ENCODE measurements at places on chromosomes 2 and 18.

DNA sequence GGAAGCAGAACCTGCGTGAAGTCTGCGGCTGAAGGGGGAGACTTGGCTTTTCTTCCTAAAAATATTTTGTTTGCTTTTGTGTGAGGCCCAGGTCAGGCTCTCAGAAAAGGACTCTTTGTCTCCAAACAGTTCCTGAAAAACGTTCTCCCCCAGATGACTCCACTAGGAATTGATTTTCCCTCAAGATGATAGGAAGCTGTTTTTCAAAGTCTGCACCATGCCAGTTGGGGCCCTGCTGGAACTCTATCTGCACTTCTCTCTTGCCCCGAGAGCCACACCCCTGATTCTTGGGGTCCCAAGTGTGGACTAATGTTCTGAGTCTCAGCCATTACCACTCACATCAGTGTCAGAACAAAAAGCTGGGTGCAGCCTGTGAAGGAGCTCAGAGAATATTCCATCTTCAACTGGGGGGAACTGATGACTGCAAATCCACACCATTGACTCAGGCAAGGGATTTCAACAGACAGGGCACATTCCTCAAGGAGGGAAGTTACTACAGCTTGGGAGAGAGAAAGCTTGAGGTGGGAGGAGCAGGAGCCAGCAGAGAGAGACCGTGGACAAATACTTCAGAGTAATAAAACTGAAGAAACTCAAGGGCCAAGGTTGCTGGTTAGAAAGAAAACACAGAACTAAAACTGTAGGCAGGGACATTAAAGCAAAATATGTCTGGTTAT is 768.3 kb downstream of the RNF144A start:
- DNase-seq, result no peak

DNA sequence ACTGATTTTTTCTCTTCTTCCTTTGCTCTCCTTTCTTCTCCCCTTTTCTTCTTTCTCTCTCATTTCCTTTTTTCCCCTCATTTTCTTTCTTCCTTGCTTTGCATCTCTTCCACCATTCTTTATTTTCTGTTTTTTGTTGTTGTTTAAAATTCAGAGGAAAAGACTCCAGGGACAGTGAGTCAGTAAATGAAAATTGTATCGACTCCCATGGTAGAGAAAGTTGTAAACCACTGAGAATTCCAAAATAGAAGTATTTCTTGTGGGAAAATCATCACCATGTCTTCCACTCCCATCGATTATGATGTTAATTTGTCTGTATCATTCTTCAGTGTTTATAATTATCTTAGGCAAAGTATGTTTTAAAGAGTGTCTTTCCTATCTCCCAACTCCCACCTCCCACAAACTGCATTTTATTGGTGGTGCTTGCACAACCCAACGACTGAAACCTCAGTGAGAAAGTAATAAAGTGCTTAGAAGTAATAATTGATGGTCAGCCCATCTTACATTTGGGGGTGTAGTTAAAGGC is 134.3 kb downstream of the IRS1 start:
- DNase-seq, result no peak

DNA sequence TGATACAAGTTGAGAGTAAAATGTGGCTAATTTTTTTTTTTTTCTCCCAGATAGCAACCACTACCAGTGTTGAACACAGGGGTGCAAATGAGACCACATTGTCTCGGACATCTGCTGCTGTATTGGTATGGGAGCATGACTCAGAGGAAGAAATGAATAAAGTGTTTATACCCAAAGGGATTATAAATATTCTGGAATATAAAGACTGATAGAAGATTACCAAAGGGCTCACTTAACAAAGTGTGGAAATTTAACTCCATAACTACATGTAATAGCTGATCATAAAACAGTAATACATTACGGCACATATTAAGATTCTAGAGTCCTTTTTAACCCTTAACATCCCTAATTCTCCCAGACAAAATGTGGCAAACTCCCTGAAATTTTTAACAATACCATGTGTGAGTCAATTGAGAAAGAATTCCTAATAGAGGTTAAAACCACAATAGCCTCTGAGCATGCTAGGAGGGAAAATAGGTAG is 1023.0 kb upstream of the ACVR2A start:
- DNase-seq, result no peak

- no peak for DNase-seq
Observed at GRCh38 chr2:86039963-86040655, 65.6 kb downstream of the POLR1A start.

DNA sequence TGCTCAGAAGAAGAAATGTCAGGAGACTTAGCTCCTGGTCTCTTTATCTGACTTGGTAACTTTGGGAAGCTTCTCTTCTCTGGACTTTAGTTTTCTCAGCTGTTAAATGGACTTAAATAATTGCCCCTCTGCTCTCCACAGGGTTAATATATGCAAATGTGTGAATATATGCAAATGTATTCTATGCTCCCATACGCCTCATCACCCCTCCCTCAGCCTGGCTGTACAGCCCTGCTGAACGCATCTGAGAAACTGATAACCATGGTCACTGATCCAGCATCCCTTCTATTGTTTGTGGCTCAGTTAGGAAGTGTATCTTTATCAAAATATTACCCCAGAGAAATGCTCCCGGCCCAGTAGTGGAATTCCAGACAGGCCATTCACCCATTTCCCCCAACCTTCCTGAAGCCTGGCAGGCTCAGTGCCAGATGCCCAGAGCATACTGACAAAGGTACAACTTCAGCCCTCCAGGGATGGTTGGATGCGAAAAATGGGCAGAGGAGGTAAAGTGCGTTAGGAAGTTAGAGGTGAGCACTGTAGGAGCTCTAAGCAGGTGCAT is 103.4 kb downstream of the DYSF start:
- DNase-seq, result no peak

DNA sequence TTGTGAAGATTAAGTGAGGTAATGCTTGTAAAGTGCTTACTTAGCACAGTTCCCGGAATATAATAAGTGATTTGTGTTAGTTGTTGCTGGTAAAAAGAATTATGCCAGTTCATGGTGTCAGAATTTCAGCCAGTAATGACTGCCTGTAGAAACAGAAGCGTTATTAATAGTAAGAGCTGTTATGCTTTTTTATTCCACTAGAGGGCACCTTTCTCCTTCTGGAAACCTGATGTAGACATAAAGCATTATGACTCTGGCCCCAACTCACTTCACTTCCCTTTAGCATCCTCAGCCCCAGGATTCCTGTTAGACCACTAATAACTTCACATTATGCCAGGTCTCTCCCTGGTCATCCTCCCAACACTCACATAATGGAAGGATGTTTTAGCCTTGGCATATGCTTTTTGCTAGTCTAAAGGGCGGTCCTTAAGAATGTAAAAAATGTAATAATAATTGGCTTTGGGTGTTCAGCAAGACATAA is 34.9 kb downstream of the C18orf54 start:
- DNase-seq, result peak; percentile 62

- DNase-seq, result no peak
Observed at GRCh38 chr2:96342085-96342484, 6.5 kb downstream of the NCAPH start.

DNA sequence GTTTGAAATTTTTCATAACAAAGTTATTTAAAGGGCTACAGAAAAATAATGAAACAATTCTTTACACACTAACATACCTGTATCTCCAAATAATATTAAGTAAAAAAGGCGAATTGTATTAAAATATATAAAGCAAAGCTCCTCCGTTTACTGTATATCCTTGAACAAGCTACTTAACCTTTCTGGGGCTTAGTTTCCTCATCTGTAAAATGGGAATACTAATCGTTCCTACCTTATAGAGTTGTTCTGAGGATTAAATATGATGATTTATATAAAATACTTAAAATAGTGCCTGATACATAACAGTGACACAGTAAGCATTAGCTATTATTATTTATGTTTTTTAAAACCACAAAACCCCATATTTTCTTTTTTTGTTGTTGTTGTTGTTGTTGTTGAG is 13.3 kb downstream of the SLC25A12 start:
- no peak for DNase-seq

GRCh38 chr2:44652701-44653100 is 288.8 kb upstream of the SIX3 start:
- no peak for DNase-seq

Data from NCI-H1092 (cell line).